Retina (tissue), 1 donor: ENCODE measurements at places on chromosomes 2 and 18.

DNA sequence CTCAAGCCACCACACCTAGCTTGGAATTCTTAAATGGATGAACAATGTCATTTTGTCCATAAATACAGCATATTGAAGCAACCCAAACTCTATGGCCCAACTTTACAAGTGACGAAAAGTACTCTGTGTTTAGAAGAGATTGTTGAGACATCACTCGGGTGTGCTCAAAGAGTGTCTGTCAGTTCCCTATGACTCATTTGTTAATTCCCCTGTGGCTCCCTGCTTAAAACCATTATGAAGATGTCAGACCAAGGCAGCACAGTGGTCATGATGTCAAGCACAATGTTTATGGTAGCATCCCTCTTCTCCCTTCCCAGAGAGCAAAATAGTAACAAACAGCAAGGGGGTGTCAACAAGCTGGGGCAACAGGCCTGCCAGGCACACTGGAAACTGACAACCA, 3.0 kb downstream of the LYG1 start:
- no peak for DNase-seq

DNA sequence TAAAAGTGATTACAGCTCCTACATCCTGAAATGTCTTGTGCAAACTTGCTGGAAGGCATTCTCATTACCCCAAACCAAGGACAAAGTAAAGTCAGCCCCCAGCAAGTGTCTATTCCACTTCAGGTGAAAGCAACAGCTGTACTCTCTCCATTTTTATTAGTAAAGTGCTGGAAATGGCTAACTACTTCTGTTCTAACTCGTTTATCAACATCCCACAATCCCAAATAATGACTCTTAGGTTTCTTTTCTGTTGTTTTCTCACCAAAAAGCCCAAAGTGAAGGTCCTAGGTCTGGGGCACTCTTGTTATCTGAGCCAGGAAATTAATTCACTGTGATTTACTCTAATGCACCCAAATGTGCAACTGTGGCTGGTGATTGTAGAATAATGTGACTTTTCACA, 105.7 kb downstream of the LRRC30 start:
- DNase-seq, result no peak

- no peak for DNase-seq
Measured at GRCh38 chr2:11998626-11999378, 252.4 kb downstream of the LPIN1 start.

GRCh38 chr18:26121476-26121875, 12.2 kb upstream of the PSMA8 start:
- no peak for DNase-seq

DNA sequence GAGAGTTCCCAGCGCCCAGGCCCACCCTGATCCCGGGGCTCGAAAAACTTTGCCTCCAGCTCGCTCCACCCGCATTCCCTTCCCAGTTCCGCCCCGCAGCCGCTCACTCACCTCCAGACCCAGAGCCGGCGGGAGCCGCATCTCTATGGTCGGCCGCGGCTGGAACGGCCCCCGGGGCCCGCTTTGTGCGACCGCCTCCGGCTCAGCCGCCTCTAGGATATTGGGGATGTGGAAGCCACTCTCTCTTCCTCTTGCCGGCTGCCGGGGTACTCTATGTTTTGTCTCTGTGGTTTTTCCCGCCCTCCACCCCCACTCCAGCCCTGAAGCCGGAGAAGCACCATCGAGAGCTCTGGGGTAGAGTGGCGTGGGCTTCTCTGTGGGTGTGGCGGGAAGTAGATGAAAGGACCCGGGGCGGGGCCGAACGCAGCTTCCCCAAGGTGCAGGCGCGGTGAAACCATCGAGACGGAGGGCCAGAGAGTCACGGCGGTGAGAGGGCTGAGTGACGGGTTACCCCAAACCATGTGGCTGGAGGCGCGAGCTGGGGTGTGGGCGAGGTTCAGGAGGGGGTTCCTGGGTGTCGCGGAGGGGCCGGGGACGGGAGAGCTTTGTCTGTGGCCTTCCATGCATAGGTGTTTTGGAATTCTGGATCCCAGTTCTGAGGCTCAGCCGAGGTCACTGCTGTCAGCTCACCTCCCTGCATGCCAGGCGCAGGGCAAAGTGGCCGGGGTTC, at the start of the genes BCS1L and ZNF142:
Gene BCS1L (plus strand): TSS at position 426 of the 730 bp plus-strand sequence. CDS start 1,305 bp downstream, outside the sequence.
Gene ZNF142 (minus strand): TSS at position 366 of the 730 bp plus-strand sequence. CDS start 3,194 bp downstream, outside the sequence.
- DNase-seq, result peak; percentile 95

- no peak for DNase-seq
Measured at GRCh38 chr2:71787476-71788185, 334.3 kb downstream of the DYSF start.

DNA sequence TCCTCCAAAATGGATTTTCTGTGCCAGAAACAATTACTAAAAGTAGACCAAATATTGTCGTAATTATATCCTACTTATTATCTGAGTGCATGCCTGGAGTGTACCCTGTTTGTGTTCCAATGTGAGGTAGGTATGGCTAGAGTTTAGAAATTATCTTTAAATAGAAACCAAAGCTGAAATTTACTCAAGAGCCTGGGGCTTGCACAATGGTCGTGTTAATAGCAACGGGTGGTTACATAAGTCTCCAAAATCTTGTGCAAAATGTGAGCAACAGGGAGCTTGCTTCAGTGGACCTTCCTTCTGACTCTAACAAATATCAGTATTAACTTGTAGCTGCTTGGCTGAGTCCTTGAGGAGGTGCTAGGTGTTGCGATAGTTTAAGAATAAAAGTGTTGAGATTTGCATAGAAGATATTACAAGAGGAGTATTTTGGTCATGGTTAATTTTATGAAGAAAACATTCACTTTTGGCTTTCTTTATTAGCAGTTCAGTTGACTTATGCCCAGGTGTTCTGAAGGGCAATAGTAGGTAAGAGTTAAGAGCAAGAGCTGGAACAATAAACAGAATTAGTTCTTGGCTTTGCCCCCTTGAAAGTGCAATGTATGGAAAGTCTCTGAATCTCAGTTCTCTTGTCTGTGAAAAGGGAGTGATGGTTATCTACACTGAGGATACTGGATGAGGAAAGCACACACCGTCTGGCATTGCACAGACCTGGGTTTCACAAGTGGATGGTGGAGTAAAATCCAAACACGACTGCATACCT, 4.6 kb downstream of the CXCR4 start:
- no peak for DNase-seq

GRCh38 chr2:60882971-60883753, 1.8 kb downstream of the REL start:
- DNase-seq, result peak; percentile 8

GRCh38 chr2:37453027-37453426, 108.6 kb downstream of the QPCT start:
- DNase-seq, result no peak

GRCh38 chr2:149739171-149739882, 151.8 kb upstream of the MMADHC start:
- DNase-seq, result no peak

- peak; percentile 93 for DNase-seq
Measured at GRCh38 chr2:9142551-9143263, 63.9 kb upstream of the ASAP2 start.

DNA sequence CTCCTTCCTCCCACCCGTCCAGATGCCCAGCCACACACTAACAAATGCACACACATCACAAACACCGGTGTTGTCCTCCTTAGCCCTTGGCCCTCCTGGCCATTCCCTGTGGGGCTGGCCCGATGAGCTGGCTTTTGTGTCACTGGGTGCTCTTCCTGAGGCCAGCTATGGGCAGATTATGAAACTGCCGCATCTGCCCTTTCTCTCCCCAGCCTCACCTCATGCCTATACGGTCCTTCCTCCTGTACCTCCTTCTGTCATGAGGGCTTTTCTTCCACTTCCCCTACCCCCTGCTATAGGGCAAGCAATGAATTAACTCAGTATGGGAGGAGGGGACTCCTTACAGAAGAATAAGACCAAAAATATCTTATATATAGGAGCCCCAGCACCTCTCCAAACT, 10.3 kb upstream of the INO80C start:
- no peak for DNase-seq

- DNase-seq, result no peak
Measured at GRCh38 chr18:7191736-7192135, 39.2 kb upstream of the LRRC30 start.

DNA sequence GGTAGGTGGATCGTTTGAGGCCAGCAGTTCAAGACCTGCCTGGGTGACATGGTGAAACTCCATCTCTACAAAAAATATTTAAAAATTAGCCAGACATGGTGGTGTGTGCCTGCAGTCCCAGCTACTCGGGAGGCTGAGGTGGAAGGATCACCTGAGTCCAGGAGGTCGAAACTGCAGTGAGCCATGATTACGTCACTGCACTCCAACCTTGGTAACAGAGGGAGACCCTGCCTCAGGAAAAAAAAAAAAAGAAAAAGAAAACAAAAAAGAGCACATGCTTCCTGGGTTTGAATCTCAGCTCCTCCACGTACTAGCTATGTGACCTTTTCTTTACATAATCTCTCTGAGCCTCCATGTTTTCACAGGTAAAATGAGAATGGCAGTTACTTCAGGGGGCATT, 107.5 kb upstream of the STPG4 start:
- DNase-seq, result no peak

- no peak for DNase-seq
Measured at GRCh38 chr18:46563317-46563716, 93.7 kb downstream of the LOXHD1 start.

- DNase-seq, result no peak
Measured at GRCh38 chr2:74768401-74768914, 65.5 kb upstream of the HK2 start.

GRCh38 chr2:47221946-47222345, 66.8 kb upstream of the STPG4 start:
- no peak for DNase-seq

DNA sequence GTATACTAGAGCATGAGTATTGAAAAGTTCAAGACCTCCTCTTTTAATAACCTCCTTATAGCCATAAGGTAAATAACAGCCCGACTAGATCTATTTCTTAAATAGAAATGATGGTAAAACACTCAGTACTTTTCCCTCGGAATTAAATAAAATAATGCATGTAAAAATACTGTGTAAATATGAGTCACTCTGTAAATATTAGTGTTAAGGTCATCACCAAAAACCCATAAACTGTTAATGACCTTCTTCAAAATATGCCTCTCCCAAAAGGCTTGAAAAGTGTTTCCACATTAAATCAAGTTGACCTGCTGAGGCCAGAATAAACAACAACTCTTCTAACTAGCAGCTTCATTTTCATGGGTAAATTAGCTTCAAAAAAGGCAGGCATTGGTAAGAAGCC, 25.3 kb upstream of the BZW1 start:
- no peak for DNase-seq

DNA sequence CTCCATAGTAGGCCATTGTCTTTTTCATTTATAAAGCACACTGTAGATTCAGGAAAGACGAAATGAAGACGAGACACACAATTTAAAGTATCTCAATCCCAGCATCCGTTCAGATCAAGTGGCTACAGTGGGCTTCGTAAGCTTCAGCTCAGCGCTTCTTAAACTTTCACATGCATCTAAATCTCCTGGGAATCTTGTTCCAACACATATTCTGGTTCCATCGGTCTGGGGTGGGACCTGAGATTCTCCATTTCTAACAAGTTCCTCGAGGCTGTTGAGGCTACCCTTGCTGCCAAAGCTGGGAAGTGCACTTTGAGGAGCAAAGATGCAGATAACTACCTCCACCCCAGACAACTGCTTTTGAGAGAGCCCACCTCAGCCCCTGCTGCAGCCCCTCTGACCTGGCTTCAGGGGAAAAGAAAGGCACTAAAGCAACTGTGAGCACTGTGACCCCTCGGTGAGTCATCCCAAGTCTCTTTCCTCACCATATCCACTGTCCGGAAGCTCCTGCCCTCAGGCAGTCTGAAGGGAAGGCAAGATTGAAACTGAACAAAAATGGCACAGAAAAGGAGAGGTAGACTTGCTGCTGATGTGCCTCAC, 201.1 kb upstream of the FBXO11 start:
- peak; percentile 21 for DNase-seq

GRCh38 chr18:79851950-79852349, 54.2 kb downstream of the KCNG2 start:
- peak; percentile 3 for DNase-seq

DNA sequence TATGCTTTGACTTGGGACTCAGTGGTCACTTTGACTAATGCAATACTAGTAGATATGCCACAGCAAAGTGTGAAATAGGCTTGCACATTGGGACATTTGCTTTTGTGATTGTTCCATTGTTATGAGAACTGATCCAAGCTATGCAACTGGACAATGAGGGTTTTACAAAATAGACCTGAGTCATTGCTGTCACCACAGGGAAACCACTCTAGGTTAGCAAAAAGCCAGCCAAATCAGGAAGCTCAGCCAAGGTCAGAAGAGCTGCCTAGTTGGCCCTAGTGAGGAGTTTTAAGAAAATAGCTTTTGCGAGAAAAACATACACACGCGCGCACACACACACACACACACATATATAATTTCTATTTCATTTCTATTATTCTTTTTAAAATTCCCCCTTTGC, 452.4 kb upstream of the CDH7 start:
- no peak for DNase-seq

- peak; percentile 44 for DNase-seq
Measured at GRCh38 chr2:108403494-108403893, 25.7 kb downstream of the SULT1C4 start.

DNA sequence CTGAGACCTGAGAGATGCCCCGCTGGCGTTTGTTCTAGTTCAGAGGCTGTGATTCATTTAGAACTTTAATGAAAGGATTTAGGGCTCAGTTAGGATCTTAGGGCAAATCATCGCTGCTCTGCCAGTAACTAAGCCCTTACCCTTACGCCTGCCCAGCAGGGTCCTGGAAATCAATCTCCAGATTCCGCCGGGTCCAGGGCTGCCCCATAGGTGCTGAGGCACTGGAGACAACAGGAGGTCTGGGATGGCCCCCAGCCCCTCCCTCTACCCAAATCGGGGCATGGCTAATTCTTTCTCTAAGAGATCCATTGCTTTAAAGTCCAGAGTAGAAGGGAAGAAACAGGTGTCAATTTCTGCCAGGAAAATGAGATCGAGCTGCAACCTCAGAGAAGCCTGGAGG, 83.1 kb downstream of the SDC1 start:
- no peak for DNase-seq

DNA sequence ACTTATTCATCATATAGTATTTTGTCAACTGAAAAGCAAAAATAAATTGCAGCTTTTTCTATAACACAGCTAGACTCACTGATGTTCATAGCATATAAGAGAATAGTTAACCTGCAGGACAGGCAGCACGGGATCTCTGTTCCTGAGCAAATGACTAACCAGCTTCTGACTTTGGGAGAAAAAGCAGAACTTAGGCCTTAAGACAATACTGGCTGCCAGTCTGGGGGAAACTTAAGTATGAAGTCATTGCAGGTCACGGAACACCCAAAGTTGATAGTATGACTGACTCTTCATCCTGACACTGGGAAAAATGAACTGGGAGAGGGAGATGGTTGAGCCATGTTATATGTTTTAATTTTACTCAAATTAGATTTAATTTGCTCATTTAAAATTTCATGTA, 113.0 kb downstream of the DPP4 start:
- DNase-seq, result no peak

DNA sequence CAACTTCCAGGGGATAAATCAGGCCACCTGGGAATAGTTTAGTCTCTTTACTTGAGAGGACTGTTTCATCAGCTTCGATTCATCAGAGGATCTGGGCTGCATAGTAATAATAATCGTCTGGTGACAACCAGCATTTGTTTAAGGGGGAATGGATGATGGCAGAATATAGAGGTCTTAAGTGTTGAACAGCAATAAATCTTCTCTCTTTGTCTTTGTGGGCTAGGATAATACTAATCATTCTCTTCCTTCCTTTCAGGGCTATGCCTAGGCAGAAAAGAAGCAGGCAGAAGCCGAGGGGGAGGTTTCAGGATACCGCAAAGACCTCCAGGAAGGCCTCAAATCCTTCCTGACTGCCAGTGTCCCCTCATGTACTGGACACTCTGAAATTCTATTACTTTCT, 150.4 kb upstream of the GAREM1 start:
- DNase-seq, result no peak
